ENCODE measurements at places on chromosomes 12 and 14. TPM values are rescaled to one million over a fixed set of nuclear protein-coding genes. Genes with fewer than 3 reads are reported as not detected.

The TMCC3 gene
- total RNA-seq, result 11.4 TPM

The CMAS gene
- 28.6 TPM for total RNA-seq

The DTX3 gene
- total RNA-seq, result 30.4 TPM

The ALDH1L2 gene
- total RNA-seq, result 29.3 TPM

The ANKS1B gene
- 4.9 TPM for total RNA-seq

The CLEC14A gene
- total RNA-seq, result 34.7 TPM

The SMCO3 gene
- 1.1 TPM for total RNA-seq

The HECTD4 gene
- 41.3 TPM for total RNA-seq

The ACOT6 gene
- not detected for total RNA-seq

DNA sequence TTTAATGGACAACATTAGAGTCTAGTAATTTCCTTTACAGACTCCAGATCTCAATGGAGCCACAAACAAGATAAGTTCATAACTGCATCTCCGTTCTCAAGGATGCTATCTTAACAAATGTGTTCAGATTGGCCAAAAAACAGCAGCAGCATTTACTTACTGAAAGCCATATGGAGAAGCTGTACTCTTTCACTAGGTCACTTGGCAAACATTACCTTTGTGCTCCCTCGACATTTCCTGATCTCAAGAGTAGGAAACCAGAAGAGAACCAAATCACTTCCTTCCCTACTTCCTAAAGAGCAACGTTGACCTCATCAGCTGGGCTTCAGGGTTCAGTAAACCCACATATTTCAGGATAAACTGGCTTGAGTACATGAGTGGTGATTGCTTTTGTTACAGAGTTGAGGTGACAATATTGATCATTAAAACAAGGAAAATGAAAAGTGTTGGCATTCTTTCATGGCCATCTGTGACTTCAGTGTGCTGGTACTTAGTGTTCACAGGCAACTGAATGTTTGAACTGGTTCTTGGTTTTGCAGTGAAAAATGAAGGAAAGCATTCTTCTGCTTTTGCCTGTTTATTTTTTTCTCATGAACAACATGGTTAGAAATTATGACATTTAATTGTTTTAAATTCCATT is 449.6 kb downstream of the TMEM117 start:
- no peaks in the 10 kb centered on the region for H3K4me1 ChIP-seq
- no peak overlapping the region for H3K4me3 ChIP-seq
- no peak for DNase-seq

GRCh38 chr14:93105362-93105761 is 10.4 kb downstream of the ITPK1 start:
- H3K4me3 ChIP-seq, result no peak overlapping the region
- H3K27ac ChIP-seq, result no peak overlapping the region
- H3K27me3 ChIP-seq, result no peaks in the 10 kb centered on the region
- DNase-seq, result peak; percentile 87
- no peaks in the 10 kb centered on the region for H3K36me3 ChIP-seq
- H3K4me1 ChIP-seq, result peaks cover 73% of the 10 kb centered on the region

DNA sequence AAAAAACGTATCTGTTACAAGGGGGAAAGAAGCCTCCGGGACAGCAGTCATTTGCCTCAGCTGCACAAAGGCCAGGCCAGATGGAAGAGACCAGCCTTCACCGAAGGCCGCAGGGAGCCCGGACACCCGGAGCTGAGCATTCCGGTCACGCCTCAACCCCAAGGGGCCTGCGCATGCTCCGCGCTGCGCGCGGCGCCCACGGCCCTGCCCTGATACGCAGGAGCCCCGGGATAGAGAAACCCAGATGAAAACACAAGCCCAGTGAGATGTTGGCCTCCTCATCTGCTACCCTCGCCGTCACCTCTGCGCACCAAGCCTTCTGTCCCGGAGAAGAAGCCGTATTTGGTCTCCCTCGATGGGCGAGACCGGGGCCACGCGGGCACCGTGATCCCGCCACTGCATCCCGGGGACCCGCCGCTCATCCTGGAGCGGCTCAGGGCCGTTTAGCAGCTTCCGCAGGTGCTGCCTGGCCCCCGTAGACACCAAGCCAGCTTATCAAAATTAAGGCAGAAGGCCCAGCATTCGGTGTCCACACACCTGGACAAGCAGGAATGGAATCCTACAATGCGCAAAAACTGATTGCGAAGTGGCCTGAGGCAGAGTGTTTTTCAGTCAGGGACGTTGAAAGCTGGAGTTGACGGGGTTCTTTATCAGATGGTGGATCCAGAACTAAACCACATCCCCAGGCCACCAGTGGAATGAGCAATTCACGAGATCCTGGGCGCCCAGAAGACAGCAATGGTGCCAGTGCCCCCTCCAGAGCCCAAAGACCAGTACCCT is 2.6 kb downstream of the OR8S1 start:
- H3K4me3 ChIP-seq, result no peak overlapping the region
- no peaks in the 10 kb centered on the region for H3K36me3 ChIP-seq
- no peaks in the 10 kb centered on the region for H3K4me1 ChIP-seq
- no peak for DNase-seq

DNA sequence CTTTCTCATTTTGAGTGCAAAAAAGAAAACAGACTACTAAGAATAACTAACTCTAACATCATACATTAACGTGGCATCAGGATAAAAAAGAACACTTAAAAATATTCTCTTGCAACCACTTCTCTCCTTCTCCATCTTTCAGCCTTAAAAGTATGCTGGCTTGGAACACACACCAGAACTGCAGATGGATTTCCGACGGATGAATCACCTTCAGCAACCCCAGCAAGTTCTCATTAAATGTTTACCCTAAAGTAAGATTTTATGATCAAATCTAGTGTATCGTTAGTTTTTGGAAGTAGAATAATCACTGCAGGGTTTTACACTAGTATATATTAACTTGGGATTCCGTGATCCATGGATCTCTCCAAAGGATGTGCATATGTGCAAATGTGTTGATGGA is 1.2 kb downstream of the NEK9 start:
- H3K4me1 ChIP-seq, result peaks cover 27% of the 10 kb centered on the region
- H3K27ac ChIP-seq, result peak overlapping the region; percentile 99
- H3K4me3 ChIP-seq, result peak overlapping the region; percentile 83
- H3K36me3 ChIP-seq, result peaks cover 14% of the 10 kb centered on the region
- no peaks in the 10 kb centered on the region for H3K27me3 ChIP-seq

GRCh38 chr12:60106214-60106613 is 510.4 kb downstream of the SLC16A7 start:
- H3K36me3 ChIP-seq, result no peaks in the 10 kb centered on the region
- no peaks in the 10 kb centered on the region for H3K27me3 ChIP-seq
- H3K4me3 ChIP-seq, result no peak overlapping the region
- H3K27ac ChIP-seq, result no peak overlapping the region
- no peak for DNase-seq
- no peaks in the 10 kb centered on the region for H3K4me1 ChIP-seq

DNA sequence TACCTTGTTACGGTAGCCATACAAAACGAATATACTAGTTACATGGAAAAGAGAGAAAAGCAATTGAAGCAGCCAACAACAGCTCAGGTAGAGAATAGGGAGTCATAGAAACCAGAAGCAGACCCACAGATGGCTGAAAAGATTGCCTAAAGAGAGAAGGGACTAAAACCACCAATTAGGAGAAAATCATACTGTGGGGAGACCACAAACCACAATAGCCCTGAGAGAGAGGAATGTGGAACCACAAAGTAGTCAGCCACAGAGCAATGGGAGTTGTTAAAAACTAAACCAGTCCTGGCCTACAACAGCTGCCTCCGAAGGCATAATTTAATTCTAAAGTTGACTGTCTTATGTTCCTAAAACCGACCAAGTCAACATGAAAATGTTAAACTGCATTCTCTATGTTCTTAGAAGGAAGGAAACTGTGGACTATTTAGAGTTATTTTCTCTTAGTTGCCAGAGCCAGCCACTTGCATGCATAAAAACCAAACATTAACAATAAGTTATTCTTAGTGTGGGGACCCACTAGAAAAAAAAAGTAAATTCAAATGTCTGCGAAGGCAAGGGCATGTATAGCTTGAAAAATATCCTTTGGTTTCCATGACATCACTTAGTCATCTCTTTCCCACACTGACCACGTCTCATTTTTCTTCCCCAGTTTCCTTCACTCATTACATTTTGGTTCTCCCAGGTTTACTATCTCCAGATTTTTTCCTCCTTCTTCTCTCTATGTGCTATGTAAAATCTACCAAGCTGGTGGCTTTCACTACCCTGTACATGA is 398.1 kb downstream of the NOVA1 start:
- no peaks in the 10 kb centered on the region for H3K4me1 ChIP-seq
- no peaks in the 10 kb centered on the region for H3K36me3 ChIP-seq
- no peak overlapping the region for H3K27ac ChIP-seq
- DNase-seq, result no peak

All from left lung (tissue), 14 donors.